ENCODE measurements at places on chromosomes 5 and 9.
A peak's percentile ranks its signal among the peaks of the same experiment; 100 is the strongest.

GRCh38 chr9:86546712-86547111 is 192.5 kb upstream of the TUT7 start:
- no peak for DNase-seq

GRCh38 chr9:96108691-96109380 is 193.1 kb downstream of the HSD17B3 start:
- no peak for DNase-seq

GRCh38 chr5:116486588-116486987 is 88.0 kb downstream of the SEMA6A start:
- DNase-seq, result no peak

DNA sequence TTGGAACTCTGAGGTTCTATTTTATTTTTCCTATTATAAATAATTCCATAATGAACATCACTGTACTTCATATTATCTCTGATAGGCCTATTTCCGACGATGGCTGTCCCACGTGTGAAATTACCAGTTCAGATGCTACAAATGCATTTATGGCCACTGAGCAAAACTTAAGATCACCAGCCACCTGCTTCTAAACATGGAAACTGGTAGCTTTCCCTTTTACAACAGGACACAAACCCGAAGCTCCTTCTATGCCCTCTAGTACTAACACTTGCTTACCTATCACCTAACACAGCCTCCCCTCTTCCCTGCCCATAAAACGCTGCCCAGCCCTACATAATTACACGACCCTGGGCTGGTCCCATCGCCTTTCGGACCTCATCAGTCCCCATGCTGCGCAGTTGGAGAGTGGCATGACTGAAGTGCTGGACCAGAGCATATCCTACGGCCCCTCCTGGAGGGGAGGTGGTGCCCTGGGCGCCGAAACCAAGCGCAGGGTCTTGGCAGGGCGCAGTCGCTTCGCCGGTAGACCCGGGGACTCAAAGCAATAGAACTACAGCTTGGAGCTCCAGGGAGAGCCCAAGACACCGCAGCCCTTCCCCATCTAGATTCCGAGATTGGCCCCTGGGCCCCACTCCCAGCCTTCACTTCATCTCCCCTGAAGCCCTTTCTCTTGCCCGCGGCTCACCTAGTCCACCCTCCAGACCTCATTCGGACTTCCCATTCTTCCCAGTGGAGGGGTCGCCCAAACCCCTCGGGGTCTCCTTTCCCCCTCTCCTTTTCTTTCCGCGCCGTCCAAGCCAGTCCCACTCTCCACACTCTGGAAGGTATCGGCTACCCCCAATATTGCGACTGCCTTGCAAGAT is 1.0 kb upstream of the SAP30L start:
- DNase-seq, result peak; percentile 22

DNA sequence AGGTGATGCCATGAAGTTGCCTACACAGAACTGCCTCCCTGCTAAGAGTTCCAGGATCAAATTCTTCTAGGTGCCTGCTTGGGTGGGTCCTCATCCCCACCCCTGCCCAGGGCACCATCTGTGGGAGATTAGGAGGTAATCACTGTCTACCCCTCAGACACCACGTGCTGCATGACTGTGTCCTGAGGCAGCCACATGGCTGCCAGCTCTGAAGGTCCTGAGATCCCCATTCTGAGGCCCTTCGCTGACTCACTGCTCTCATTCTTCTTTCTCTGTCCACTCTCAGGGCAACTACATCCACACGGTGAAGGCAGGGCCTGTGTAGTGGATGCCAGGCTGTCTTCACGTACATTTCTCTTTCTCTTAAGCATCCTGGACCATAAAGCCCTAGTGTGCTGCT is 222.9 kb upstream of the ANKRD55 start:
- no peak for DNase-seq

- DNase-seq, result no peak
Measured at GRCh38 chr5:115267617-115268016, 4.9 kb upstream of the PGGT1B start.

DNA sequence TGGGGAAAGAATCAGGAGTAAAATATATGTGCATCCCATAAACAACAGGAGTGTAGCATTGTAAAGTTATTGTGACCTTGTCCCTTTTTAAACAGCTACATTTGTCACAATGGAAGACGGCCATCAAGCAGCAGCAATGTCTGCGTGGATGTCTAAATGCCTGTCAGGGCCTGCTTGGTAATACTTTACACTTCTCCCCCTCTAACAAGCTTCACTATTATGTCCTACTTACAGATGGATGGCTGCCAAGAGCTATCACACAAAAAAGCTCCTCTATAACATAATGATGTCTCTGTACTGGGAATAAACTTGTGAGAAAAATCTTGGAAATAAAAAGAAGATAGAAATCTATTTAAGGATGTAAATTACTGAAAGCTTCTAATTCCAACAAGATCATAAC is 213.0 kb downstream of the FBXL17 start:
- DNase-seq, result no peak

DNA sequence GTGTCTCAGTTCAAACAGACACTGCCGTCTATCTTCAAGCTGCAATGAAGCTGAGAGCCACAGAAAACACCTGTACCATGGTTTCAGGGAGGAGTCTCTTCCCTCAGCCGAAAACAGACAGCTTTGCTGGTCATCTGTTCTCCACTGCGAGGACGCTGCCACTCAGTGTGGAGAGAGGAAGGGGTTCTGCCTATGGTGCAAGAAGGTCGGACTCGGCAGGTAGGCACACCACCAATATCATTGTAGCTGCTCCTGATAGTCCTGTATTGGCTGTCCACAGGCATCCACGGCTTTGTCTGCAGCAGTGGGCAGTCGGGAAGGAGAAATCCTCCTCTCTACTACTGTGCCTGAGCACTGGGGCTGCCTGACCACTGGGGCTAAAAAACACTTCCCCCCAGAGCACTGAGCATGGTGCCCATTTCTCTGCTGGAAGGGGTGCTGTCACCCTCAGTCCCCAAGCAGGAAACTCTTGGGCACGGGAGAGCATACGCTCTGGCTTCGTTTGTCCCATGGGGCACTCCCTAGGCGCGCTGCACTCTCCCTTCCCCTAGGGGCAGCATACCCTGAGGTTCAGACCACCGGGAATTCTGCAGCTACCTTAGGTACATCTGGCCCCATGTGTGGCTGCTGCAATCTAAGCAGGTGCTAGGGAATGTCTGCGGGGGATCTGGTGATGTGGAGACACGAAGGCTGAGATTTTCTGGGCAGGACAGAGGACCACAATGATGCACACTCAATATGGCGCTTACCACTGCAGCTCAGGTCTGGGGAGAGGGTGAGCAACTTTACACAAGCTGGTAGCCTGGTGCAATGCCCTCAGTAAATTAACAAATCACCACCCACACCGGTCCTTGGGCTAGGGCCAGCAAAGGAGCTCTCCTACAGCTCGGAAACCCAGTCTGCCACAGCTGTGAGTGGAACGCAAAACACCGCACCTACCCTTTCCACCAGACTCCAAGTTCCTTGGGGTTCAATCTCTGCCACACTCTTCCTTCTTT is 880.9 kb upstream of the SEMA6A start:
- no peak for DNase-seq

- no peak for DNase-seq
Measured at GRCh38 chr5:50663636-50664035, 2.8 kb upstream of the PARP8 start.

DNA sequence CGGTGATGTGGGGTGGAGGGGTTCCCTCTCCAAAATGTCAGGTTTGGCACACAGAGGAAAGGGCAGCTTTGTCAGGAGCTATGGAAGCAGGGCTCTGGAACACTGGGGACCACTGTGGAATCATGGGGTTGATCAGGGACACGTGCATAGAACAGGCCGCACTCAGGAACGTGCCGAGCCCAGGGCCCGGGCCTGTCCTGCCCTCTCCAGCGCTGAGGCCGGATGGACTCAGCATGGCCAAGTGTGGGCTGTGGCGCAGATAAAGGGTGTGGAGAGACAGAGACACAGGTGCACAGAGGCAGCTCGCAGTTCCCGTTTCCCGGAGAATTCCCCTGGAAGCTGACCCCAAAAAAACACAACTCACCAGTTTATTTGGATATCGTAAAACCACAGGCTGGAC is 37.8 kb upstream of the SLC6A3 start:
- DNase-seq, result no peak

GRCh38 chr5:170330568-170331054 is 33.0 kb upstream of the LCP2 start:
- DNase-seq, result no peak

GRCh38 chr5:59645380-59645779 is 248.1 kb downstream of the PDE4D start:
- no peak for DNase-seq

DNA sequence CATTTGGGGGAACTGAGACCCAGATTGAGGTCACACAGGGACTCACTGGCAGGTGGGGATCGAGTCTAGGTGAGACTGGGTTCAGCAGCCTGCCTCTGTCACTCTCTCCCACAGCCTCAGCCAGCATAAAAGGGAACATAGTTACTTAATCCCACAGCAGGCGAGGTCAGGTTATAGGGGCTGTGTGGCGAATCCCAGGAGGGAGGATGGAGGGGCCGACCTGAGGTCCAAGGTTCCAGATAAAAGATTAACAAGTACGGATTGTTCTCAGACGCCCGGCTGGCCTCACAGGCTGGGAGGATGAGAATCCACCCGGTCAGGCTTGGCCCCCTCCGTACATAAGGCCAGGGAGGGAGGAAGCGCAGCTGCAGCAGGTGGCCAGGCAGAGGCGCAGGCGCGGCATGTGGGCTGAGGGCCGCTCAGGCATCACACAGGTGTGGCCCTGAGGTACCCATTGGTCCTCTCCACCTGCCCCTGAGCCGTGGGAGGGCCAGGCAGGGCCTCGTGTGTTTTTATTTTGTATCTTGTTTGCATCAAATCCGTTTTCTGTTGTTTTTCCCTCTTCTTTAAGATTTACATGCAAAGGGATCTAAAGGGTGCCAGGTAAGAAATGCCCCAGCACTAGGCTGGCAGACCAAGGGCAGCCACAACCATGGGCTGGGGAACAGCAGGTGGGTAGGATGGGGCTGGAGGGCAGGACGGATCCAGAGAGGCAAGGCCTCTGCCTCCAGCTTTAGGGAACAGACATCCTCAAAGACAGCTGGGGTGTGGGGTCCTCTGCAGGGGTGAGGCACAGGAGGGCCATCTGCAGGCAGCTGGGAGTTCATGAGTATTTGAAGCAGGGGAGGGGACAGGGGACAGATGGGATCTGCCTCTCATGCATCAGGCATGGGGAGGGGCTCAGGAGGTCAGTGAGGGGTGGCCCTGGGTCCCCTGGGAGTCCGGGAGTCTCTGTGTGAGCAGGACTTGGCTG is 3.6 kb downstream of the SUSD3 start:
- no peak for DNase-seq

DNA sequence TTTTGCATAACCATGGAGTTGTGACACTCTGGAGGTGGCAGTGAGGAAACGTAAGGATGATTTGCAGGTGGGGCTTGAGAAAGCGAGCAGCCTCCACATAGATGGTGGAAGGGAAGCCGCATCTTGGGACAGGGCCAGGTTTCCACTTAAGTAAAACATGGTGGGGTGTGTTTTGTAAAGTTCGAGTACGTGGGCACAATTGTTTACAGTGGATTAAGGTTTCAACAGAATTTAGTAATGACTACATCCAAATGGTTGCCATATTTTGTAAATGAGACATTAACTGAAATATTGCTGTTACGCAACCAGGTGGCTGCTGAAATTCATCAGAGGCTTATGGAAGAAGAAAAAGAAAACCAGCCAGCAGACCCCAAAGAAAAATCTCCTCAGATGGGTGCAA is 85.4 kb upstream of the IL7R start:
- DNase-seq, result no peak

DNA sequence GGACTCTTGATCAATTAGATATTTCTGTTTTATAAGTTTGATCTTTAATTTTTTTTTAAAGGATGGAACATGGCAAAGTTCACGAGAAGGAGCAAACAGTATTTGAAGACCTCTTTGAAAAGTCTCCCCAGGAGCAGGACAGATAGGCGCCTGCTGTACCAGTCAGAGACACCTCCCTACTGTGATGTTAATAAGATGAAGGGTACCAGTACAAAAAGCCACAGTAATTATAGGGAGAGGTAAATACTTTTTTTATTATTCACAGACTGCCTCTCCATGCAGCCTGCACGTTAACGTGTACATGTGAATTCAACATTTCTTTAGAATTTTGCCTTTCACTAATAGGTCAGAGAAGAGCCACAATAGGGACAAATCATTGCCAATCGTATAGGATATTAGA is 146.5 kb upstream of the CDH6 start:
- no peak for DNase-seq

DNA sequence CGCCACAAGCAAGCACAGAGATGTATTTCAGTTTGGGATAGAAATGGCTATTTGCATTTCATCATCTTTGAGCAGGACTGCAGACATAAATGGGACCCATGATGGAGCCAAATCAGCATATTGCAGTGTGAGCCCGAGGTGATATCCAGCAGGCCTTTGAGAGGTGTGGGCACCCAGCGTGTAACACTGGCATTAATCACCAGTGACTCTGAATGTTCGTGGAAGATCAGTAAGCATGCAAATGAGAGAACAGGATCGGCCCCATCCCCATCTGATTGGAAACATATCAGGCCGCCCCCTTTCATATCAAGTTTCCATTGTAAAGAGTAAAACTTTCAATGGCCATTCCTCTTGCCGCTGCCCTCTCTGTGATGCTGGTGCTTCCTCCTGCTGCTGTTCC is 84.0 kb downstream of the GTF3C4 start:
- no peak for DNase-seq

DNA sequence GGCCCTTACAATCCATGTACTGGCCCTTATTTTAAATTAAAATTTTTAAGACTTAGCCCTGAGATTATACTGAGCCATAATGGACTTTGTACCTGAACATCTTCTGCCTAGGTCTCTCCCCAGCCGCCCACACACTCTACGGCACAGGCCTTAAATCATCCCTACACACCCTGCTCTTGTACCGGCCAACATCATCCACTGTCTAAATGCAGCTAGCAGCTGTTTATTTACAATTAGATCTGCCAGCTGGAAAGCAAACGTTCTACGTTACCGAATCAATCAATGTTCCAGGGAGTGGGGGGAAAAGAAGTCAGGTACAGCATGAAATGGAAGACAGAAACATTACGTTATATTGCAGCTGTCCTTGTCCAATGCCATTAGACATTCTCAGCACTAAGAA is 88.4 kb upstream of the GRAMD2B start:
- DNase-seq, result no peak

GRCh38 chr5:55763746-55764420 is 26.0 kb downstream of the DDX4 start:
- no peak for DNase-seq

DNA sequence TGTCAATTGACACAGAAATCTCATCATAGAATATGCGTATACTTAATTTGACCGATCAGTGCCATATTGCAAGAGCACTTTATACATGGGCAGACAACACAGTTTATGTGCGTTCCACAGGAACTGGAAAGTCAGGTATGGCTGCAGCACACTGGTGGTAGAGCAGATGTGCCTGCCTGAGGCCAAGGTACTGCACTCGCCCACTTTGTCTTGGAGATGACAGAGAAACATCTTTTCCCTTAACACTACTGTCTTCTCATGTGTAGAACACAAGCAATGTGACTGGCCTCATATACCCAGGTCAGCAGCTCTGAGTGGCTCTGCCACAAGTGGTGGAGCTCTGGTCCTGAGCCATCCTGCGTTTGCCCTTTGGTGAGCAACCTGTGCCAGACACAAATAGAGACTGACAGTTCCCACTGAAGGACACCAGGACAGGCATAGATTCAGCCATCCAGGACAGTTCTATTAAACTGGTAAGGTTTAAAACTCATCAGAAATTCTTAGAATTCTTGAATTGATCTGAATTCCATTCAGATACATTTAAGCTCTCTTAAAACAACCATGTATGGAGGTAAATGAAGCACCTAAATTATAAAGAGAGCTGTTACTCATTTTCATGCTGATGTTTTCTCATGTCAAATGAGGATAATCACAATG is 21.0 kb upstream of the PPP2CA start:
- DNase-seq, result no peak
